ENCODE measurements at places on chromosomes 12 and 14.

- DNase-seq: no peak
Measured at GRCh38 chr14:79704041-79704807, 507.1 kb downstream of the DIO2 start.

DNA sequence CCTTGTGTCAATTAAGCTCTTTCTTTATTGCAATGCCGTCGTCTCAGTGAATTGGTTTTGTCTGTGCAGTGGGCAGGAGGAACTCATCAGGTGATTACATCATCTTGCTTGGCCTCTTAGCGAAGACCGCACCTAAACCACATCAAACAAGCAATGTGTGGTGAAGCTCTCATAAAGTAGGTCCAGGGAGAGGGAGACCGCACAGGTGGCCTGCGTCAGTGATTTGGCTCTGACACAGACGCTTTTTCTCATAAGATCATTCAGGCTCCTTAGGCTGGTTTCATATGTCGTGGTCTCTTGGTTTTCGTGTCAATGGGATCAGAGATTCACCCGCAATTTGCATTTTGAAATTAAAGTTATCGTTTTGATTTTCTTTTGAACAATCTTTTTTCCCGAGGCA lies 6.7 kb upstream of the TESC start:
- no peak for DNase-seq

DNA sequence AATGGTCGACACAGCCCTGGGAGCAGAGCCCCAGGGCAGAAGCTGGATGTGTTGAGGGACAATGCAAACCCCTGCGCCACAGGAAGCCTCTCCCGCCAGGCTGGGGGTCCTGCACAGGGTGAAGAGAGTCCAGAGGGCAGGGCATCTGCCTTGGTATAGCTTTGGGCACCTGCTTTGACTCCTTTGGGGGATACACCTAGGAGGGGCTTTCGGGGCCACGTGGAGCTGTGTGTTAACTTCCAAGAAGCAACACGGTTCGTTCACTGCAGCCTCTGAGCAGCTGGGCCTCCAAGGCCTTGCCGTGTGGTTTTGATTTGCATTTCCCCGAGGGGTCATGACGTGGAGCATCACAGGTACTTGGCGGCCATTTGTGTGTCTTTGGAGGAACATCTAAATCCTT lies 5.8 kb upstream of the PUS1 start:
- no peak for DNase-seq

DNA sequence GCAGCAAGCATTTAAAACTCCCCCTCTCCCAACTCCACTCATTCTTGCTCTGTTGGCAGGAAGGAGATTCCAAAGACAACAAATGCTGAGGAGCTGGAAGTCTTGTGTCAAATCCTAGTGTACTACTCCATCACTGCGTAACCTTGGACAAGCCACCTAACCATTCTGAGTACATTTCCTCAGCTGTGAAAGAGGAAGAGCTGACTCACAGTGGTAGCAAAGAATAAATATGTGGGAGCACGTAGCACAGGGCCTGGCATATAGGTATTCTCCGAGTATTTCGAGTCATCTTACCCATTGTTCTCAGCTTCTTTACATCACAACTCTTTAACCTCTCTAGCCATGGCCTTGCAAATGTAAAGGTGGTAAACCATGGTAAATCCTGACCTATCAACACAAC lies 28.7 kb downstream of the EGLN3 start:
- DNase-seq: no peak

- DNase-seq: no peak
Measured at GRCh38 chr12:108690542-108691174, 40.7 kb downstream of the CORO1C start.

DNA sequence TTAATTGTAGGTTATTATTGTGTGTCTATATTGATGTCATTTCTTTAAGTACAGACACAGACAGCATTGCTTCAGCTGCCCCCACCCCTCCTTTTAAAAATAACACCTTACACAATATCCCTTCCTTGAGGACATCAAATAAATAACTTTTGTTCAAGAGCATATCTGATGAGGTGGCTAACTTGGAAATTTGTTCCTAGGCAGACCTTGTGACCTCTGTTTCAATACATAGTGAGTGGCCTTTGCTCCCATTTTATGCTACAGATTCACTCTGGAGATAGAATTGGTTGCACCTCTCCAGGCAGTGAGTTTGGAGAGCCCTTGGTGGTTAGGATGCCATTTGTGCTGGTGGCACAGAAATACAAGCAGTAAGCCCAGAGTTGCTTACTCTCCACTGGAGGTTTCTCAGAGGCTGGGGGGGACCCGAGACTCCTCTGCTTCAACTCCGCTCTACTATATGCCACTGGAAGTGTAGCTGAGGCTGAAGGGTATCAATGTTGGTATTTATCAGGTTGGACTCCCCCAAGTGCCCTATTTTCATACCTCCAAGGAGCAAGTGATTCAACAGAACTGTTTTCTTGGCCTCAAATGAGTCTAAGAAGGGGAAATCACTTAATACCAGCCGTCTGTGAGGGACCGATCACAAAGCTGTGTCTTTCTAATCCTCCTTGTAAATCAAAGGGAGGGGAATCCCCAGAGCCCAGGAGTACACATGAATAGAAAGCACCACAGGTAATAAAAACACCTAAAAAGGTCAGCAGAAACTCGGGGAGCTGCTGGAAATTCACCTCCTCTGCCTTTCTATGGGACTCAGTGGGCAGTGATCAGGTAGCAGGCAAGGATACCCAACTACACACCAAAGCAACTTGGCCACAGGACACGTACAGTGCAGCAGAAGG lies 463.1 kb downstream of the RAD51B start:
- DNase-seq: no peak

DNA sequence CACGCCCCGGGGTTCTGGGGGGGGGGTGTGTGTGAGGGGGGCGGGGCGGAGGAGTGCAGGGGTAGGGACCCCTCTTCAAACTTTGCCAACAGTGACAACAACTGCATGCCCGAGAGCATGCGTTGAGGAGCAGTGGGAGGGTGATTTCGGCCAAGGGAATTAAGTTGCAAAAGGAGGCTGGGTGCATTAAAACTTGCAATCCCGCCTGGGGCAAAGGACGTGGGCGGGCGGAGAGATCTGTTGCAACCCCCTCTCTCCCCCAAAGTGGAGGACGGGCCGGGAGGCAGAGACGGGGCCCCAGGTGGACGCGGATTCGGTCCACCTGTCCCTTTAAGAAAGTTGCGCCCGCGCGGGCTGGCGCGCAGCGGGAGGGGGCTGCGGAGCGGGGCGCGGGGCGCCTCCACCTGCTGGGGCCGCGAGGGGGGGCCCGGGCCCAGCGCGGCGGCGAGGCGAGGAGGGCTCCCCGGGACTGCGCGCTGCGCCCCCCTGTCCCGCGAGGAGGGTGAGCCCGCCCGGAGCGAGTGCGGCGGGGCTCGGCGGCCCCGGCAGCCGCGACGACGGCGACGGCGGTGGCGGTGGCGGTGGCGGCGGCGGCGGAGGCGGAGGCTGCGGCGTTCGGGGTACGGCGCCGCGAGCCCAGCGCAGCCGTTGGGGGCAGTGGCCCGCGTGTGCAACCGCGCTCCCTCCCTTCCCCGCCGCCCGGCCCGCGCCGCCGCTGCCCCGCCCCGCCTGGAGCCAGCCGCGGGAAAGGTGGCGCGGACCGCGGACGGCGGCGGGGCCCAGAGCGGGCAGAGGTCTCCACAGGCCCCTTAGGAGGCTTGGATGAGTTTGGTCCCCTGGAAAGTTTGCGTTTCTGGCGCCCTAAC lies 530 bp upstream of the FOXN4 start:
- peak; percentile 84 for DNase-seq

- DNase-seq: no peak
Measured at GRCh38 chr14:100904307-100905087, 975 bp upstream of the RTL1 start.

DNA sequence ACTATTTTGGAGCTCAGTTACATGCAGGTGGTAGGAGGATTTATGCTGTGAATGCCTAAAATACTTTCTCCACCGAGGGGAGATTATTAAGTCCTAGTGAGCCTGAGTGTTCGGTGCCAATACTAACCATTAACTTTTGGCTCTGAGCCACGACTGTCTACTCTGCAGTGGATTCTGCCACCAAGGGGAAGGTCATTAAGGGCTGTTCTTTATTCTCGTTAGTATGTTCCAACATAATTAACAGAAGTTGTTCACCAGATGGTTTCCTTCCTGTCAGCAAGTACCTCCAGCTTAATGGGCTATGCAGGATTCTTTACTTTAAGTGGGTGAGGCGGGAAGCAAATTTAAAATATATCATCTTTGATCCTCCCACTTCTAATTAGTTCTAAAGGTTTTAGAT lies 326.3 kb downstream of the BMP4 start:
- no peak for DNase-seq

GRCh38 chr12:82593143-82593542 lies 93.6 kb upstream of the TMTC2 start:
- DNase-seq: no peak

GRCh38 chr12:64320611-64321010 lies 69.9 kb downstream of the C12orf56 start:
- DNase-seq: no peak

DNA sequence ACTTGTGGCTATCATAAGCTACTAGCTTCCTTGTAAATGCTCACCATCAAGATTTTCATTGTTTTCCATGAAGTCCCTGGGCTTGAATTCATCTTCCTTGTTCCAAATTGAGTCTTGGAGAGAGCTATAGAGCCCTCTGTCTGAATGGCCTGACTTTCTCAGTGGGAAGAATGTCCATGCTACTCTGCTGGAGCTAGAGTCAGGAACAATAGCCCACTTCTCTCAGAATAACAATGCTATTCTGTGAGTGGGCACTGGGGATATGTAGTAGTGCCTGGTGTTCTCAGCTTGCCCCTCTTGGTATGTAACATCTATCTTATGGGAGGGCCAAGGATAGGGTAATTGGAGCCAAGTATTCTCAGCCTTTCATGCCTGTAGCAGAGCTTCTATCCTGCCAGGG lies 127.6 kb upstream of the TRHDE start:
- DNase-seq: no peak

DNA sequence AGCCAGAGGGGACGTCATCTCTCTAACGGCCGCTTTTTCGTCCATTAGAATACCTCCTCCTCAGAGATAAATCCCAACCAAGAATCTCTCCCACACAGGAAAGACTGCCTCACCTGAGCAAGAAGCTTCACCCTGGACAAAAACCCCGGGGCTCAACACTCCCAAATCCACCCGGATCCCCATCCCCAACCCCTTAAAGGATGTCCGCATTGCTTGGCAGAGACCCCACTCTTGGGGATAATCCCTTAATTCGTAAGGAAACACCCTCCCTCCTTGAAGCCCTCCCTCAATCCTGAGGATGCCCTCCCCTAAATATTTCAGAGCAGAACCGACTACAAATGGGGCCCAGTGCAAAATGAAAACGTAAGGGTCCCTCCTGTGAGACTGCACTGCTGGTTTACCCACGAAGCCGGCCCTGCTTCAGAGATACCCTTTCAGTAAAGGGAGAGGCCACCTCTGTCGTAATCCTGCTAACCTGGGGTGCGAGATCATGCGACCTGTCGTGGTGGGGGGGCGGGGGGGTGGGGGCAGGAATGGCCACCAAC lies 655 bp upstream of the DYNLL1 start:
- DNase-seq: no peak

GRCh38 chr12:132415327-132416120 lies 74.4 kb upstream of the FBRSL1 start:
- DNase-seq: no peak

DNA sequence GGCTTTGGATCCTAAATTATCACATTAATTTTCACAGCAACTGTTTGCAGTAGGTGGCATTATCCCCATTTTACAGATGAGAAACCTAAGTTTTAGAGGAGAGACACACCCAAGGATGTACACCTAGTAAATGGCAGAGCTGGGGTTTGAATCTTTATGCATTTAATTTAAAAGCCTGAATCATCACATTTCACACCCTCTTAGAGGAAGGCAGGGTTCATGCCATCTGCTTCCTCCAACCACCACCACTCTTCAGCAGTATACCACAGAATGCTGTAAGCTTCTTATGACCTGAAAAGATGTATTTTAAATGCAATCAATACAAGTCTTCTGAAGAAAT lies 90.3 kb downstream of the CRADD start:
- DNase-seq: no peak

GRCh38 chr12:46660719-46661109 lies 165.1 kb downstream of the SLC38A4 start:
- no peak for DNase-seq

GRCh38 chr12:19082365-19082911 lies 47.1 kb upstream of the PLEKHA5 start:
- no peak for DNase-seq

GRCh38 chr12:130281153-130281799 lies 56.4 kb upstream of the PIWIL1 start:
- peak; percentile 87 for DNase-seq

DNA sequence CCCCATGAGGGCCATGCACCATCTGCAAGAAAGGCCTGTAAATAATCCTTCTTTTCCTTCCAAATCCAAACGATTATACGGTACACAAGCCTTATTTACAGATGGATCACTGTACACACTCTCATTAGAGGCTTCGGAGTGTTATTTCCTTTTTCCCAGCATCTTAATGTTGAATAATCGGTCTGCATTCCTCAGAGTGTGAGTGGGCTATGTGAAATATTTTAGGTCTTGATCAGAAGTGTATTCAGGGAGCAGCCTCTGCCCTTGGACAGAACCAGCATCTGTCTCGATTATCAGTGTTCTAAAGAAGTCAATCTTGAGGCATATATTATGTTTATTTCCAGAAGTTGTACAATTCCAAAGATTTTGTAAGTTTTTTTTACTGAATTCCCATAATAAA lies 340.6 kb downstream of the SEC23A start:
- DNase-seq: no peak

- no peak for DNase-seq
Measured at GRCh38 chr14:68842298-68842697, 49.4 kb upstream of the ZFP36L1 start.

DNA sequence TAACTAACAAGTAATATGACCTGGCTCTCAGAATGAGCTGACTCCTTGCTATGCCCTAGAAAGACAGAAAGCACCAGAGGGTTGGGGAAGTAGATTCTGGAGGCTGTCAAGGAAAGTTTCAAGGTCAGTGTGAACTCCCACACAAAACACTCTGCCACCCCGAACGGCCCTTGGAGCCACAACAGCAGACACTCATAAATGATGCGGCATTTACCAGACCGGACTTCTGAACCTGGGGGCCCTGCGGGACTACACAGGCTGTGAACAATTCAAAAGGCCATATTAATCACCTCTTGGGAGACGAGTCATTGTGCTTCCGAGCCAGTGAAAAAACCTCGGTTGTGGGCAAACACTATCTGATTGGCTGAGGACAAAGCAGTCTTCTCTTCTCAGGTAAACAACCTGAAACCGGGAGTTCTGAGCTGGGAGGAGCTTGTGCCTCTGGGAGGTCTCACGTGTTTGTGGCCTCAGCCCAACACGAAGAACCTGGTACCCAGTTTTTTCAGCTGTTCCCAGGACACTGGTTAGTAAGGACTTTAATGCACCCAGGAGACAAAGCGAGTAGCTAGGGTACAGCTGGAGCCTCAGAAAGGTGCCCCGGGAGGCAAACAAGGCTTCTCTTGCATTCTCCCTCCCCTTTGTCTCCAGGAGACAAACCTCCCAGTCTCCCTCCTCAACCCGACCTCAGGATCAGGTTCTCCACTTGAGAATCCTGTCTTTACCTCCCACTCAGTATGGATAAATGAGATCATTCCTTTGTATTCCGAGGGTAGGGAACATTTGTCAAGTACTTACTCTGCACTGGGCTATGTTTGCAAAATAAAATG lies 35.3 kb downstream of the VWF start:
- no peak for DNase-seq

GRCh38 chr14:80982711-80983110 lies 27.3 kb downstream of the TSHR start:
- DNase-seq: no peak
